NCI-H524 treated with DMSO at 0.1 percent for 48 hours (cell line): ENCODE measurements at places on chromosomes 2 and 18.

GRCh38 chr2:235669983-235670962 is 176.4 kb downstream of the AGAP1 start:
- DNase-seq: no peak

DNA sequence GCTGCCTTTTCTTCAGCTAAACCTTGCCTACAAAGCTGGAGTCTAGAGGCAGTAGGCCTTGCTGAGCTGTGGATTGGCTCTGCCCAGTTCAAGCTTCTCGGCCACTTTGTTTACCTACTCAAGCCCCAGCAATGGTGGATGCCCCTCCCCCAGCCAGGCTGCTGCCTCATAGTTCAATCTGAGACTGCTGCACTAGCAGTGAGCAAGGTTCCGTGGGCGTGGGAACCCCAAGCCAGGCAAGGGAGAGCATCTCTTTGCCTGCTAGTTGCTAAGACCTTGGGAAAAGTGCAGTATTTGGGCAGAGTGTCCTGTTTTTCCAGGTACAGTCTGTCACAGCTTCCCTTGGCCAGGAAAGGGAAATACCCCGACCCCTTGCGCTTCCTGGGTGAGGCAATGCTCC is 68.9 kb downstream of the VAPA start:
- no peak for DNase-seq

- DNase-seq: peak; percentile 54
Observed at GRCh38 chr2:218671654-218672566, at the start of the genes RNF25 and STK36. Gene RNF25 (minus strand): TSS chr2:218672002. CDS start chr2:218671970, 32 bp downstream. Gene STK36 (plus strand): TSS chr2:218672086. CDS start chr2:218672830, 744 bp downstream.

- no peak for DNase-seq
Observed at GRCh38 chr2:84919885-84920580, 14.6 kb downstream of the TMSB10 start.

DNA sequence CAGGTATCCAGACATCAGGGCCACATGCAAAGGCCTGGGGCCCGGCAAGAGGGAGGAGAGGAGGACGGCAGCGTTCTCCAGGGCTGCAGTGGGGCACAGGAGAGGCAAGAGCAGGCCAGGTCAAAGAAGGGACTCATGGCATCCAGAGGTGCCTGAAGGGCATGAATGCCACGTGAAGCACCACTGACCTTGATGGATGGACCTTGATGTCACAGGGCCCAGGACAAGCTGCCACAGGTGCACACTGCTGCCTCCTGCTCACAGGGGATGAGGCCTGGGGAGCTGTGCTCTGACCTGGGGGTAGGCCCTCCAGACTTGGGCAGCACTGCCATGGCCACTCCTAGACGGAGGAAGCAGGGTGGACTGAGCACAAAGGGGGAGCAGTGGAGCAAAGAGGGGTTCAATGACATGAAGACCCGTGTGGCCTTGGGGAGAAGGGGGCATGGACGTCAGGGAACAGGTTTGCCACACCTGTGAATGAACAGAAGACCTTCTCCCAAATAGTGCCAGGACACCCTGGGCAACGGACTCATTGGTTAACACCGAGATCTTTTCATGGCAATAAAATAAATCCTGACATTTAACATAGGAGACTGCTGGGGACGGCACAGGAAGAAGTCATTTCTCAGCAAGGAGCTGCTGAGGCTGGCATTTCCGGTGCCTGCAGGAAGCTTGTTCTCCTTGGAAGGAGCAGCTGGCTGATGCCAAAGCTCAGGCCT is 65.6 kb downstream of the EMX1 start:
- no peak for DNase-seq

DNA sequence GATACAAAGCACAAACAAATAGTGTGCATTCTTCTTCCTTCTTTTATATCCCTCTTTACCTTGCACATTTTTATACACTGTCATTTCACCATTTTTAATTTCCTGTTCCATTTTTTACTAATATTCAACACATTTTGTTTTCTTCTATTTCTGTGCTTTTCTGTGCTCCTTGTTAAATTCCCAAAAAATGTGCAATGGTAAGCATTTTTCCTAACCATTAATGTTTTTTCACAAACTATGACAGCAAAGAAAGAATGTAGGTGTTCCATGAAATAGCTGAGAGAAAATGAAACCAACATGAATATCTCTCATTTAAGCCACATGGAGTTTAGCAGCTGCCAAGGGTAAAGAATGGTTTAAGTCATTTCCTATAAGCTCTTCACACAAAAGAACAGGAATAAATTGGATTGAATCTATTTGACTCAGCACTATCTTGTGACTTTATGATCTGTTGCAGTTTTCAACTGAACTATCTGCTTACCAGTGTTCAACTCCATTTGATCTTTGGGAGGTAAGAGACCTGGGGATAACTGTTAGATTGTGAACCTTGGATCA is 145.7 kb upstream of the CDH19 start:
- no peak for DNase-seq

- no peak for DNase-seq
Observed at GRCh38 chr2:194723446-194723845, 933.6 kb upstream of the SLC39A10 start.

GRCh38 chr18:75047240-75047961 is 161.5 kb downstream of the PTGR3 start:
- no peak for DNase-seq

GRCh38 chr2:112924360-112924759 is 13.4 kb downstream of the IL37 start:
- no peak for DNase-seq

GRCh38 chr2:118814368-118814767 is 33.1 kb downstream of the EN1 start:
- no peak for DNase-seq

DNA sequence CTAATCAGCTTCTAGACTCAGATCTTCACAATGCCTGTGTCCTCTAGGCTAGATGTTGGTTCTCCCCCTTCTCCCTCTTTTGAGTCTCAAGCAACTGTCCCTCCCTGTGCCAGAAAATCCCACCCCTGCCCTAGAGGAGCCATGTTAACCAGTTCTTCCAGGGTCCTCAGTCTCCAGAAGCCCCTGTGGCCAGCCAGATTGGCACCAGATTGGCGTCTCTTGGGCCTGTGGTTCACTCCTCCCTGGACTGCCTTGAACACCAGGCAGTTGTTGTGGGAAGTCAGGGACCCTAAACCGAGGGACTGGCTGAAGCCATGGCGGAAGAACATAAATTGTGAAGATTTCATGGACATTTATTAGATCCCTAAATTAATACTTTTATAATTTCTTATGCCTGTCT is 36.6 kb downstream of the CYP26B1 start:
- no peak for DNase-seq

DNA sequence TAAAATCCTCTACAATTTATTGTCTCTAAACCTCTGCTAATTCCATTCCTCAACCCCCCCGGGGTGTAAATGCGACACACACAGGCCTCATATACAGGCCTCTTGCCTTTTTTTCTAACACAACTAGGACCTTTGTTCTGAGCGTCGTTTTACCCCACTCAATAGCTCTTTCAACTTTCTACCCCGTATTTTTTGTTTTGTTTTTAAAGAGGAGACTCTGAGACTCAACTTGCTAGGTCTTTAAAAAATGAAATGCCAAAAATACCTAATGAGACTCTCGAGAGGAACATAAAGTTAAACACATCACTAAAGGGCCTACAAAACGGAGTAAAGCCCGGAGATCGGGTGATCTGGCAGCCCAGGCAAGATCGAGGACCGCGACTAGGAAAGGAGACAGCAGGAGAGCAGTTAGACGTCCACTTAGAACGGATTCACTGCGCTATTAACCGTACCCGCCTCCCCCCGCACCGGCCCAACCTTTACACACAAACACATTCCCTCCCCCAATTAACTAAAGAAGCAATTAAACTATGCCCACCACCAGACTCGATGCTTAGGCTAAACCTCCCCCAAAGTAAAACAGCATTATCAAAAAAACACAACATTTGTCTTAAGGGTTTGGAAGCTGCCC is 1.7 kb downstream of the TRIP12 start:
- no peak for DNase-seq

DNA sequence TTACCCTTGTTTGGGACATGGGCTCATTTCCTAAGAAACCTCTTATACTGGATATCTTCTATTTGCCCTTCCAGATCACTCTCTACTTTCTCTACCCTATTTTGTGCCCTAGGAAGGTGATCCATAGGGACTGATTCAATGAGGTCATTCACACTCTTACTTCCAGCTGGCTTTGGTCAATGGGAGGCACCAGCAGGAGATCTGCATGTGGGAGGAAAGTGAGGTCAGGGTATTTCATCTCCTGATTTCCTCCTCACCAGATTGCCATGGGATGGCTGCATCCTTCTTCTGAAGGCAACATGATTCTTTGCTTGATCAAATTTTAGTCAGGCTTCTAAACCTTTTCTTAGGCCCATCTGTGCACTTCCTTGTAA is 15.2 kb downstream of the M1AP start:
- no peak for DNase-seq

DNA sequence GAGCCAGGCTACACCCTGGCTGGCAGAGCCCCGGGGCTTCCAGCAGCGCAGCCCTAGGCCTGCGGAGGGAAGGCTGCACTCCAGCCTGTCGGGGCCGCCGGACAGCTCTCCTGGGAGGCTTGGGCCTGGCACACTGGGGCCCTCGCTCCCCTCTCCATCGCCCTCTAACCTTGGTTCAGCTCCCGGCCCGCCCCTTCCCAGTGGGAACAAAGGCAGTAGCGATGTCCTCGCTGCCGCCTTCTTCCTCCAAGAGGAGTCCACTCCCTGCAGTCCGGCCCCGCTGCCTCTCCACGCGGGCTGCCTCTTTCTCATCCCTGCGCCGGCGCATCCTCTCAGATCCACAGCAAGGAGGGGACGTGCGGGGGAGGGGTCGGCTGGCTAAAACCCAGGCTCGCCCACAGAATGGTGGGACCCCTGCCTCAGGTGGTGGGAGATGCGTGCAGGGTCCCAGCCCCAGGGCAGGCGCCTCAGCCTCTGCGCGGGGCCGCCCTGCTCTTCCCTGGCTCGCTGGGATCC is 138.1 kb downstream of the TWIST2 start:
- no peak for DNase-seq

DNA sequence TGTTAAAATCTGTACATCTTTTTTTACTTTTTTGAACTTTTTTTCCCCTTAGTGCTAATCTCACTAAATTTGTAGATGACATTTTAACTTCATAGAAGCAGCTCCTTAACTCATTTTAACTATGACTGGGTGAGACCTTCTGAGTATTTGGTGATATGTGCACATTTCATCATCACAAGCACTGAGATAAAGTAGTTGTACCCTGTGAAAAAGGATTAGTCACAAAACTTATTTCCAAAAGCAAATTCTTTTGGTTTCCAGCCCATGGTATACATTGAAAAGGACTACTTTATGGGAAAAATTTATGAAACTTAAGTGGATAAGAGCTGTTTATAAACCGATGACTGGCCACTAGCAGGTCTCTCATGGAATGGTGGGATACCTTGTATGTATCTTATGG is 581.5 kb downstream of the PLCL1 start:
- no peak for DNase-seq

- no peak for DNase-seq
Observed at GRCh38 chr2:53484531-53484930, 283.1 kb upstream of the CHAC2 start.

- DNase-seq: no peak
Observed at GRCh38 chr2:193476171-193476800, 1281.6 kb upstream of the TMEFF2 start.

- no peak for DNase-seq
Observed at GRCh38 chr2:48043131-48043700, 136.9 kb upstream of the FBXO11 start.

GRCh38 chr2:139055202-139055601 is 275.0 kb upstream of the NXPH2 start:
- DNase-seq: no peak

- DNase-seq: no peak
Observed at GRCh38 chr2:160293391-160294091, 93.5 kb upstream of the ITGB6 start.

DNA sequence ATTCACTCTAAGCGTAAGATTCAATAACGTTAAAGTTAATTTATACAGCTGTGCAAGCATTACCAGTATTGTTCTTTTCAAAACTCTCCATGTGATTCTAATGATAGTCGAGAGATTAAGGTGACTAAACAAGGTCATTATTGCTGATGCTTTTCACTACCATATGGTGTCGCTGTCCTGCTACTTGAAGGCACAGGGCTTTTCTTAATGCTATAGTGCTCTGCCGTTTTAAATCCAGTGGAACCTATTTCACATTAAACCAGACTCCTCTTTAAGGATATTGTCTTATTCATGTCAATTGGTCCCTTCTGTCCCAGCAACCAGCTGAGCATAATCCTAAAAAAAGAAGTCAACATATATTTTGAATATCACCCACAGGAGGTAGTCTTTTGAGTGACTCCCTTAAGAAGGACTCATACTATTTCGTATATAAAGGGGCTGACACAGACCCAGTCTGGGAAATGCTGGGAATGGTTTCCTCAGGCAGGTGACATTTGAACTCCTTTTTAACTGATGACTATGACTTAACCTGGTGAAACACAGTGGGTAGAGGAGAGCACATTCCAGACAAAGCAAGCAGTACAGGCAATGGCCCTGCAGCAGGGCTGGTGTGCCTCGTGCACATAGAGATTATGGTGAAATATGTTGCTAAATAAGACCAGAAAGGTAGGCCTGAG is 53.9 kb upstream of the CYTIP start:
- DNase-seq: no peak
